Osteoblast (primary cell): ENCODE measurements at places on chromosomes 16 and 17.

DNA sequence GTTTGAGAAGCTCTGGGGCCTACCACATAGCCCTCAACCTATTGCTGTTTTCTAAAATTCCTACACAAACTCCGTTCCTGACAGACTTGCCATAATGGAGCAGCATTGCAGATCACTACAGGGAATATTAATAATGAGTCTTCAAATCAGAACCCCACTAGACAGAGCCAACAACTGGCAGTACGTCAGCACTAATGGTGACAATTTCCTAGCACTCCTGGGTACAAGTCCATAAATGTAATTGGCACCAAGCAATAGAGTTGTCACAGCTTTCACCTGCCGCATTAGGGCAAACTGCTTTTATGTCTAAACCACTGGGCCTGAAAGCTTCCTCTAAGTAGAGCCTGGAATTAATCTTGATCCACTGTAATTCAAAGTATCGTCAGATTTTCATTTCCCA is 25.5 kb upstream of the ABAT start:
- DNase-seq = no peak
- H3K27me3 ChIP-seq = no peaks in the 10 kb centered on the region
- H3K27ac ChIP-seq = no peak overlapping the region
- H3K4me1 ChIP-seq = no peaks in the 10 kb centered on the region

DNA sequence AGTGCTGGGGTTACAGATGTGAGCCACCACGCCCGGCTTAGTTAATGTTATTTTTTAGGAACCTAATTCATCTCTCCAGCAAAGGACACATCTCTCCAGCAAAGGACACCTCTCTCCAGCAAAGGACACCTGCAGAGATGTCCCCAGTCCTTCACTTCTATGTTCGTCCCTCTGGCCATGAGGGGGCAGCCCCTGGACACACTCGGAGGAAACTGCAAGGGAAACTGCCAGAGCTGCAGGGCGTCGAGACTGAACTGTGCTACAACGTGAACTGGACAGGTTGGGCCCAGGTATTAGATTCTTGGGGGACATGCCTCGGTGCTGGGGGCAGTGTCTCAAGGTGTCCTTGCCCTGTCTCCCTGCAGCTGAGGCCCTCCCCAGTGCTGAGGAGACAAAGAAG is 4.7 kb downstream of the PFAS start:
- no peaks in the 10 kb centered on the region for H3K27me3 ChIP-seq
- DNase-seq = no peak
- H3K4me3 ChIP-seq = no peak overlapping the region
- no peak overlapping the region for H3K27ac ChIP-seq
- H3K36me3 ChIP-seq = peaks cover 22% of the 10 kb centered on the region
- H3K4me1 ChIP-seq = peaks cover 9% of the 10 kb centered on the region

DNA sequence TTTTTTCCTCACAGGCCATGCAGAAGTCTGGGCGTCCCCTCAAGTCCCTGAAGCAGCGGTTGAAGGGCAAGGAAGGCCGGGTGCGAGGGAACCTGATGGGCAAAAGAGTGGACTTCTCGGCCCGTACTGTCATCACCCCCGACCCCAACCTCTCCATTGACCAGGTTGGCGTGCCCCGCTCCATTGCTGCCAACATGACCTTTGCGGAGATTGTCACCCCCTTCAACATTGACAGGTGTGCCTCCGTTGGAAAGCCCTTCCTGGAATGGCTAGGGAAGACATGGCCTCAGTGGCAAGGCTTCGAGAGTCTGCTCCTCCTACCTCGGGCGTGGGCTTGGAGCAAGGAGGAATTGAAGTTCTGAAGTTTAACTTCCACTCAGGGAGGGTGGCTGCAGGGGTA is 13.5 kb downstream of the POLR2A start:
- DNase-seq = no peak
- no peak overlapping the region for H3K4me3 ChIP-seq
- H3K27me3 ChIP-seq = no peaks in the 10 kb centered on the region
- no peaks in the 10 kb centered on the region for H3K4me1 ChIP-seq
- peaks cover 69% of the 10 kb centered on the region for H3K36me3 ChIP-seq

DNA sequence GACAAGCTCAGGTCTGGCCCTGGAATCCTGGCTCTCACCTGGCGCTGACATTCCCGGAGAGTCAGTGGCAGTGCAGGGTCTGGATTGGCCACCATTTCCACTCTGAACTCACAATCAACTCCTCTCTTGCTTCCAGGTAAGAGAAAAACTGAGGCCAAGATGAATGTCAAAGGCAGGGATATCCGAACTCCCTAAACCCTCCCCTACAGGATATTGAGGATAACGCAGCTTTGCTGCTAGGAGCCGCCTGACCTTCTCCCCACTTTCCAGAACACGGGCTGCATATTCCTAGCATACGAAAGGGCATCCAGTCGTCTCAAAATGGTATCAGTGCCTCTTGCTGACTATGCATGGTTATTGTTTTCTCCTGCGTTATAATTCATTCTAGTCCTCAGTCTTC is 473.4 kb downstream of the SOX9 start:
- DNase-seq = no peak
- peaks cover 3% of the 10 kb centered on the region for H3K27me3 ChIP-seq
- no peak overlapping the region for H3K4me3 ChIP-seq
- no peak overlapping the region for H3K27ac ChIP-seq
- peaks cover 6% of the 10 kb centered on the region for H3K4me1 ChIP-seq

- no peak overlapping the region for H3K27ac ChIP-seq
- H3K4me3 ChIP-seq = no peak overlapping the region
- no peaks in the 10 kb centered on the region for H3K4me1 ChIP-seq
- no peaks in the 10 kb centered on the region for H3K36me3 ChIP-seq
Observed at GRCh38 chr16:16994831-16995230, 475.9 kb downstream of the XYLT1 start.
